ENCODE measurements at places on chromosomes 2 and 18.
A peak's percentile ranks its signal among the peaks of the same experiment; 100 is the strongest.

DNA sequence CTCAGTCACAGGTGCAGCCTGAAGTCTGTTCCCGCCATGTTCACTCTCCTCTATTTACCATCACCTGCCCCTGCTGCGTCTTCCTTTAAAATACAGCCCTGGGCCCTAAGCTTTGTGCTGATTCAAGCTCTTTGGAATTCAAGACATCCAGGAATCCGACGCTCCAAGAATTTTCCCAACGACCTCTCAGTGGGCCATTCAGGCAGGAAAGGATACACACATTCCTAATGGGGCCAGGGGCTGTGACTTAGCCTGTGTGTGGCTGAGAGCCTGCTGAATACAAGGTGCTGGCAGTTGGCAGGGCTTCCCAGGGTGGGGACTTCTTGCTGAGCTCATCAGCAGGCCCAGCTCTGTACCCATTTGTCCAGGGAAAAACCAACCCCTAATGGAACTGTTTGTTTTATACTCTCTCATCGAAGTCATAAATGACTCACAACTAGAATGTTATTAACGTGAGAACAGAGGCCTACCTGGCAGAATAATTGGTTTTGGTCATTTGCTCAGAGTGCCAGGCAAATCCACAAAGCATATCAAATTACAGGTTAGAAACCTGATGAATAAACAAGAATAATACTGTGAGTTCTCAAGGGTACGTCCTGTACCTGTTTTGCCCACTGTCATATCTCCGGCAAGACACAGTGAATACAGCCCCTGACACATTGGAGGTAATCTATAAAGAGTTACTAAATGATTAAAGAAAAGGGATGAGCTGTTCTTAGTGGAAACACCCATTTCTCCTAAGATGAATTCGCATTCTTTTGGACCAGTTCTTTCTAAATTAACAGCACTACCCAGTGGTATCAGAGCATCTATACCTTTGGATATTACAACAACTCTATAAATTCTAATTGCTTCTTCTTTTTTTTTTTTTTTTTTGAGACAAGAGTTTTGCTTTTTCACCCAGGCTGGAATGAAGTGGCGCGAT is 12.6 kb upstream of the KCMF1 start:
- DNase-seq: no peak
- no peaks in the 10 kb centered on the region for H3K27me3 ChIP-seq
- H3K27ac ChIP-seq: no peak overlapping the region
- H3K36me3 ChIP-seq: peaks cover 19% of the 10 kb centered on the region
- no peak overlapping the region for H3K4me3 ChIP-seq

DNA sequence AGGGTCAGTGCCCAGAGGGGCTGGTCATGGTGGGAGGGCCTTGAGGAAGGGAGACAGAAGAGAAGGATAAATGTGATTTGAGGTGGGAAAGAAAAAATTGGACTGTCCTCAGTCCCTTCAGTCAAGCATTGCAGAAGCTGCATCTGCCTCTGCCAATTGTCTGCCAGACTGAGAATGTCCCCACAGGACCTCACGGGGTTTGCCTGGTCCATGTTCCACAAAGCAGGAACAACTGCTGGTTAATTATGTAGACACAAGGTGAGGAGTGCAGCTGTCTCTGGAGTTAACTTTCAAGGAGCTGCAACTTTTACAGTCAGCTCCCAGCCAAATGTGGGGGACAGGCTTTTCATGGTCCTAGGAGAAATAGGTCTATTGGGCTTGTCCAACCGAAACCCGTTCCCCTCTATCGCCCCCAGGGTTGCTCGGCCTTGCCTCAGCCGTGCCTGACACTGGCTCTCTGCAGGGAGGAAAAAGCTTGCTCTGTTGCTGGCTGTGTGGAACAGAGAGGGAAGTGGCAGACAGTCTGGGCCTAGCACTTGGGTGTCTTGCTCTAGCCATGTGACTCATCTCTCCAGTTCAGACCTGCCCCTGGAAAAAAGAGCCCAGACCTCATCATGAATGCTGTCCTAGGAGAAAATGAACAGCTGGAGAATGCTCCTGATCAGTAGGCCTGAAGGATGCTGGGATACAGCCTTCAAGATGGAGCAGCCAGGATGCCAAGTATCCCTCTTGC is 31.1 kb upstream of the PAX8 start:
- H3K27ac ChIP-seq: no peak overlapping the region
- H3K27me3 ChIP-seq: peaks cover 42% of the 10 kb centered on the region
- DNase-seq: no peak
- H3K36me3 ChIP-seq: no peaks in the 10 kb centered on the region

DNA sequence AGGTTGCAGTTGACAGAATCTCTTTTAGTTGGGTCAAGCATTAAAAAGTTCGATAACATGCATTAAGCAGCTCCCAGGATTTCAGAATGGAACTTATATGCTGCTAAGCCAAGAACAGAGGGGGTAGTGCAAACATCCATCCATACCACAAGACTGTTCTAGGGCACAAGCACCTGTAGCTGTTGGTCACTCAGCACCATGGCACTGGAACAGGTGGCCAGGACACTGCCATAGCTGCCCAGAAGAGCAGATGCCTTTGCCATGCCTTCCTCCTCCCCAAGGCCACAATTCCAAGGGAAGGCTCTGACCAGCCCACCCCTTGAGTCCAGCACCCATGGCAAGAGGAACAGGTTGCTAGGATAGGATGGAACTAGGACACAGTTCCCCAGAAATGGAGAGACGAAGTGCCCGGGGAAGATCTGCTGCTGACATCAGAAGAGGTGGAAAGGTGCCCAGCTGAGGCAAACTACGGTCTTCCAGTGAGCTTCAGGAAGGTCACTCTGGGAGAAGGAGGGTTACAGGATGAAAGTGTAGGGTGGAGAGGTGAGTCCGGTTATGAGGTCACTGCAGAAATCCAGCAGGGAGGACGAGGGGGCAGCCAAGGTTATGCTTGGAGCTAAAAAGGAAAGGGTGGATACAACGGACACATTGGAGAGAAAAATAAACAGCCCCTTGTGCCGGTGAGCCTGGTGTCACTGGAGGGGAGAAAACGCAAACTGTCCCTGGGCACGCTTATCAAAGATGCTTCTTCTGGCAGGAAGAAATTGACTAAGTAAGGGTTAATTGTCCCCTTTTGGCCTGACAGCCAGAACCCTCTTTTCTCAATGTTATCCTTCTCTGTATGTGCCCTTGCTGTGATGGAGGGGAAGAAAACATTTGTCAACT is 41.9 kb downstream of the C1QL2 start:
- DNase-seq: peak; percentile 8
- H3K27ac ChIP-seq: no peak overlapping the region
- no peaks in the 10 kb centered on the region for H3K36me3 ChIP-seq
- H3K4me3 ChIP-seq: no peak overlapping the region
- H3K27me3 ChIP-seq: no peaks in the 10 kb centered on the region
- no peaks in the 10 kb centered on the region for H3K4me1 ChIP-seq

DNA sequence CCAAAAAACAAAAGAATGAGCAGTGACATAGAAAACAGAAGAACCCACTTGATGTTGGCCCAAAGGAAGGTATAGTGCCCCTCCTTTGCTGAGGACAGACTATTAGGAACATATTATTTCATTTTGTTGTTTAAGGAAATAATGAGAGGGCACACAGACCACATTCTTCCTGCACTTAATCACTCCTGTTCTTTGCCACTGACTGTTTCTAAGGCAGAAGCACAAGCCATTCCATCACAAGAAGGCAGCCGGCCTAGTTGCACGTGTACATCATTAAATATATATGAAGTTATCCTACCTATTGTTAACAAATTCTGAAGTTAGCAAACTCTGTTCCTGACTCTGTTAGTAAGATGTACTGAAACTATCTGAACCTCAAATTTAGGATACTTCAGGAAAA is 110.0 kb downstream of the LNPK start:
- no peak overlapping the region for H3K4me3 ChIP-seq
- H3K36me3 ChIP-seq: no peaks in the 10 kb centered on the region
- H3K27me3 ChIP-seq: peaks cover 32% of the 10 kb centered on the region
- no peaks in the 10 kb centered on the region for H3K4me1 ChIP-seq
- H3K27ac ChIP-seq: no peak overlapping the region

- peak overlapping the region; percentile 58 for H3K27ac ChIP-seq
Measured at GRCh38 chr2:165778187-165778556, 15.9 kb downstream of the GALNT3 start.

- no peaks in the 10 kb centered on the region for H3K36me3 ChIP-seq
- DNase-seq: no peak
- H3K4me1 ChIP-seq: peaks cover 11% of the 10 kb centered on the region
Measured at GRCh38 chr2:166373951-166374350, 1.8 kb downstream of the SCN9A start.

DNA sequence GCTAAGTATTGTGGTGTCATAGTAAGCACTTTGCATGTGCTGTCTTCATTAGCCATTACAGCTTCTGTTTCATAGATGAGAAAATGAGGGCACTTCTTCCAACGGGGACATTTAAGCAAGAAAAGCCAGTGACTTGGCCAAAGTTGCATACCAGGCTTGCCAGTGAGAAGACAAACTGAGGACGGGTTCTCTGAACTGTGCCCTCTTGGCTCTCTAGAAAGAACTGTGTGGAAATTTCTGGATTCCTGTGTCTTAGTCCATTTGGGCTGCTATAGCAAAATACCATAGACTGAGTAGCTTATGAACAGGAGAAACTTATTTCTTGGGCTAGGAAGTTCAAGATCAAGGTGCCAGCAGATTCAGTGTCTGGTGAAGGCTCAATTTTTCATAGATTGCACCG is 13.3 kb downstream of the CTIF start:
- DNase-seq: no peak
- no peak overlapping the region for H3K27ac ChIP-seq
- H3K27me3 ChIP-seq: no peaks in the 10 kb centered on the region
- peaks cover 5% of the 10 kb centered on the region for H3K4me1 ChIP-seq

GRCh38 chr18:46542545-46542944 is 114.5 kb downstream of the LOXHD1 start:
- DNase-seq: no peak
- peaks cover 3% of the 10 kb centered on the region for H3K27me3 ChIP-seq
- no peak overlapping the region for H3K4me3 ChIP-seq
- no peaks in the 10 kb centered on the region for H3K36me3 ChIP-seq
- peaks cover 5% of the 10 kb centered on the region for H3K4me1 ChIP-seq

GRCh38 chr18:21134895-21135294 is 23.3 kb upstream of the ROCK1 start:
- no peak for DNase-seq
- no peak overlapping the region for H3K4me3 ChIP-seq
- peaks cover 7% of the 10 kb centered on the region for H3K27me3 ChIP-seq
- no peaks in the 10 kb centered on the region for H3K4me1 ChIP-seq

- no peak for DNase-seq
- H3K4me1 ChIP-seq: no peaks in the 10 kb centered on the region
- no peak overlapping the region for H3K4me3 ChIP-seq
- H3K27me3 ChIP-seq: no peaks in the 10 kb centered on the region
- no peaks in the 10 kb centered on the region for H3K36me3 ChIP-seq
Measured at GRCh38 chr2:147101941-147102790, 742.7 kb upstream of the ACVR2A start.

GRCh38 chr2:191899410-191899809 is 52.5 kb upstream of the CAVIN2 start:
- no peak overlapping the region for H3K4me3 ChIP-seq
- no peak for DNase-seq
- no peaks in the 10 kb centered on the region for H3K27me3 ChIP-seq
- no peaks in the 10 kb centered on the region for H3K36me3 ChIP-seq
- no peak overlapping the region for H3K27ac ChIP-seq

GRCh38 chr2:154882725-154883124 is 184.2 kb downstream of the KCNJ3 start:
- H3K4me1 ChIP-seq: no peaks in the 10 kb centered on the region
- no peak for DNase-seq
- no peak overlapping the region for H3K4me3 ChIP-seq
- H3K27ac ChIP-seq: no peak overlapping the region
- no peaks in the 10 kb centered on the region for H3K27me3 ChIP-seq

- peaks cover 13% of the 10 kb centered on the region for H3K4me1 ChIP-seq
- peaks cover 7% of the 10 kb centered on the region for H3K27me3 ChIP-seq
- peaks cover 1% of the 10 kb centered on the region for H3K36me3 ChIP-seq
- no peak overlapping the region for H3K27ac ChIP-seq
Measured at GRCh38 chr2:177622521-177622920, 229.9 kb downstream of the AGPS start.

GRCh38 chr2:238425505-238425978 is 1.2 kb upstream of the ASB1 start:
- peak overlapping the region; percentile 34 for H3K27ac ChIP-seq
- no peak for DNase-seq
- H3K27me3 ChIP-seq: no peaks in the 10 kb centered on the region
- peak overlapping the region; percentile 26 for H3K4me3 ChIP-seq

GRCh38 chr2:238492840-238493239 is 66.1 kb downstream of the ASB1 start:
- peaks cover 2% of the 10 kb centered on the region for H3K27me3 ChIP-seq
- H3K27ac ChIP-seq: no peak overlapping the region
- DNase-seq: peak; percentile 36
- H3K4me3 ChIP-seq: no peak overlapping the region

DNA sequence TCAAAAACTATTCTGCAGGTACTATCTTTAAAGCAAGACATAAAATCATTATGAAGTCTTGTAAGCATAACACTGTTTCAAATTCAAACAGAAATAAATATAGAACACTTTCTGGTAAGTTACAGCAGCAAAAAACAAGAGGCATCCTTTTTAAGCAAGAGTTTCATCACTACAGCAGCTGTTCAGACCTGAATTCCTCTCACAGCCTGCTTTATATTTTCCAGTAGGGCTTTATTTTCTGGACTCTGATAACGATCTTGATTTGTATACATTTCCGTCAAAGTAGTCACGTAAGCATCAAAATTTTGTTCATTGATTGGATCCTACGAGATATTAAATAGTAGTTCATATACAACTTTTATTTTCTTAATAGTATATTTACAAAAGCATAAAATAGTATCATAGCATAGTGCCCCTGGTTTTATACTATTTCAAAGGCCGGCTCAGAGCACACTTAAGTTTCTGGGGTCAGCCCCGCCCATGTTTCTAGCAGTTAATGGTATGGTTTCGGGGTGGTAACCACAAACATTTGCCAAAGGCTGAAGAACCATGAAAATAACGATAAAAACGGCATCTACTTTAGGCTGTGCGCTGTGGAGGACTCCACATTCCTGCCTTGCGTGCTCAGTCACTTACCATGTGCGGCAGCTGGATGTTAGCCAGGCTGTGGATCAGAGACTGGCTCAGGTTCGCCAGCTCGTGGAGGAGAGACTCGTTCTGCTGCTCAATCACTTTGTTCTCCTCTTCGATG is 47.5 kb upstream of the PXDN start:
- no peaks in the 10 kb centered on the region for H3K36me3 ChIP-seq
- H3K27me3 ChIP-seq: no peaks in the 10 kb centered on the region
- peaks cover 8% of the 10 kb centered on the region for H3K4me1 ChIP-seq
- no peak for DNase-seq
- H3K4me3 ChIP-seq: no peak overlapping the region

Measured in activated CD8-positive, alpha-beta memory T cell treated with anti-CD3 and anti-CD28 coated beads, Interleukin-2, amount 10 ng/mL, durations not matched to agents 7 days and 5 days (primary cell).